Stimulated activated CD8-positive, alpha-beta memory T cell treated with anti-CD3 and anti-CD28 coated beads, Interleukin-4, amount 100 ng/mL, for 1 hour (primary cell): ENCODE measurements at places on chromosomes 1 and 21.

DNA sequence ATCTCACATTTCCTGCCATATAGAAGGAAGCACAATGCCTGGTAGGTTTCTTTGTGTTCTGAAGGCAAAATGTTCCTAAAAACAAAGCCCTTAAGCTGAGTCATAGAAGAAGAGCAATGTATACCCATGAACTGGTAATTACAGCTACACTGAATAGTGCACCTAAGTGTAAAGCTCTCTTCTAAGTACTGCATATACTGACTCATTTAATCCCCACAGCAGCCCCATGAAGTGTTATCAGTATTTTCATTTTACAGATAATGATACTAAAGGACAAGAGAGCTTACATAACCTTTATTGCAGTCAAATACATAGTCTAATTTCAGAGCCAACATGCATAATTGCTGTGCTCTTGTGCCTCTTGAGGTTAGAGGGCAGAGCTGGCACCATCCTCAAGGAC is 239.9 kb downstream of the DPYD start:
- no peak for DNase-seq

DNA sequence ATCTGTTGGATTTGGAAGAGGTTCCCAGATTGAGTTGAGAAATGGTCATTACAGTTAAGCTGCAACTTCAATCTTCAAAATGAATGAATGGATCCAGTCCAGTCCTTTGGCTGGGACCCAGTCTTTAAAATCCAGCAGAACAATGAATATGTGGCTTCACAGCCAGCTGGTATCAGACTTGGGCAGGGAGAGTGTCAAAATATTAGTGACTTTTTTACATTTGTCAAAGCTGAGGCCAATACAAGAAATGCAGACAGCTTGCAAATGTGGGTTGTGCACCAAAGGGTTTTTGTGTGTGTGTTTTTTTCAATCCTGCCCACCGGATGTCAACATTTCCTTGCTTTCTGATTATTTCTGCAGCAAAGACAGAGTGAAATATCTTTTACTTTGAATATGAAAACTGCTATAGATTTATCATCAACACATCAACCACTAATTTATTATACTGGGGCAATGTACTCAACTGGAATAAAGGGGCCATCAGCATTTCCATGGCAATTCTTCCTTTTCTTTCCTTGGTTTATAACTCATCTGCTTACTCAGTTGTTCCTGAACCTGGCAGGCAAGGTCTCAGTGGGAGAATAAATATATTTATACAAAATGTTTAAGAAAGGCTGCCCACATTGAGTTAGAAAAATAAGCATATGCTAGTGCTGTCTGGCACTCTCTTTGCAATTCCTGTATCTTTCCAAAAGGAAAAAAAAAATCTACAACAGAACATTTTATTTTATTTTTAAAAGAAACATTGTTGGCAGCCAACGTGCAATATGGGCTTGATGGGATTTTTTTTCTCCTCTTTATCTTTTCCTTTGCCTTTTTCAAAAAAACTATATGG is 491.6 kb upstream of the C1orf87 start:
- DNase-seq, result no peak

- DNase-seq, result no peak
Measured at GRCh38 chr1:115668579-115668978, 26.8 kb downstream of the VANGL1 start.

GRCh38 chr1:70397013-70397412 is 14.1 kb upstream of the CTH start:
- no peak for DNase-seq

DNA sequence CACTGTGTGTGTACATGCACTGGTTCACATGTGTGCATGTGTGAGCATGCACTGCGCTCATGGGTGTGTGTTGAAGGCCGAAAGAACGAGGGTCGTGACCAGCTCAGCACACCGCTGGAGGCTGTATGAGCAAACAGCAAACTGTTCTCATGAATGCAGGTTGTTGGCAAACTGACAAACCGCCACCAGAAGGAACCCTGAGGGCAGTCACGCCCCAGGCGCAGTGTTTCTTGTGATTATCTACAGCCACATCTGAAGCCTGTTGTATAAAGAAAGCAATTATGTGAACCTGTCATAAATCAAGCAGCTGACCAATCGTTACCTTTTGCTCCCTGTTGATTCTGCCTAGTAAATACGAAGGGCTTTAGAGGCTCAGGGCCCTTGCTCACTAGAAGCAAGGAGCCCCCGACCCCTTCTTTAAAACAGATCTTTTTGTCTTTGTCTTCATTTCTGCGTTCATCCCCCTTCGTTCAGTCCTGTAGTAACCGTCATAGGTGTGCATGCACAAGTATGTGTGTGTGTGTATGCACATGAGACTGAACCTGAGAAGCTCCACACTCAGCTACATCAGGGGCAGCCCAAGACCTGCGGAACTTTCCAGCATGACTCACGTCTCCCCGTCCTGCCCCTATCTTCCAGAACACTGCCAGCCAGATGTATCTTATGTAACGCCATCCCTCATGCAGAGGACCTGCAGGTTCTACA is 16.8 kb upstream of the RIPK4 start:
- DNase-seq, result no peak

DNA sequence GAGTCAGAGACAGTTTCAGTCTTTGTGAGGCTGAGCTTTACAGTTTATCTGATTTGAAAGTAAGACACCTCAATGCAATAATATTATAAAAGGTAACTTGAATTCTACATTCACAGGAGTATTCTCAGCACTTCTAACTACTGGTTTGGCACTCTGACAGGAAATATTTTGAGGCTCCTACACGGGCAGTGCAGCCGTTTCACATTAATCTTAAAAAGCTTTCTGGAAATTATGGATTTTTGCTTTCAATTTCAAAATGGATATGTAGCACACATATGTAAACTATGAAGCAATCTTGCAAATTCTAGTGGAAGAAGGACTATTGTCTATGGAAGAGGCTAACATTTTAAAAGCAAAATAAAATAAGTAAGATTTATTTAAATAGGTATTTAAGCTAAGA is 262.9 kb upstream of the SNX7 start:
- DNase-seq, result no peak

DNA sequence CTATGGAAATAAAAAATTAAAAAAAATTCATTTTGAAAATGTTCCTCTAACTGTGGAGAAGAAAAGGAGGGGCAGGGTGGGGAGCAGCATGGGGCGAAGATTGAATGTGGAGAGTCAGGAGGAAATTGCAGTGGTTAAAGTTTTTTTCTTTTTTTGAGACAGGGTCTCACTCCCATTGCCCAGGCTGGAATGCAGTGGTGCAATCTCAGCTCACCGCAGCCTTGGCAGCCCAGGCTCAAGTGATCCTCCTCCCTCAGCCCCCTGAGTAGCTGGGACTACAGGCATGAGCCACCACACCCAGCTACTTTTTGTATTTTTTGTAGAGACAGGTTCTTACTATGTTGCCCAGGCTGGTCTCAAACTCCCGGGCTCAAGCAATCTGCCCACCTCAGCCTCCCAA is 67.6 kb downstream of the ADSS2 start:
- DNase-seq, result no peak

- DNase-seq, result no peak
Measured at GRCh38 chr1:22241250-22241649, 98.4 kb upstream of the WNT4 start.

DNA sequence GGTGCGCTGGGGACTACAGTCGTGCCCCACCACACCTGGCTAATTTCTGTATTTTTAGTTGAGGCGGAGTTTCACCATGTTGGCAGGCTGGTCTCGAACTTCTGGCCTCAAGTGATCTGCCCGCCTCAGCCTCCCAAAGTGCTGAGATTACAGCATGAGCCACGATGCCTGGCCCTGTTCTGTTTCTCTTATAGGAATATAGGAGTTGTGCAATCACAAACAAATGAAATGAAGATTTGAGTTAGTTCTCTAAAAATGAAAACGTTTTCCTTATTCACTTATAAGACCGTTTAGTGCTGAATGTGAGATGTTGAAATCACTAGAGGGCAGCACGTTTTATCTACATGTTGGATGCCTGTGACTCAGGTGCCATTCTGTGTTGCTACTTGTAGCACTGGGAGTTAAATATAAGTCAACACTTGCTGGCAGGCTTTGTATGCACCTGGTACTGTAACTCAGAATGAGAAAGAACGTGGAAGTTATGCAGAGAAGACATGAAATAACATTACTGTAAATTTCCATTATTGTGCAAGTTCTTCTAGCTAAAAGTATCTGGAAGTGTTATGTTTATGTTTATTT is 45.8 kb downstream of the MIGA1 start:
- DNase-seq, result no peak

- DNase-seq, result no peak
Measured at GRCh38 chr1:174815474-174815908, 184.3 kb upstream of the CACYBP start.

- DNase-seq, result no peak
Measured at GRCh38 chr1:243549108-243549507, 293.3 kb downstream of the SDCCAG8 start.

DNA sequence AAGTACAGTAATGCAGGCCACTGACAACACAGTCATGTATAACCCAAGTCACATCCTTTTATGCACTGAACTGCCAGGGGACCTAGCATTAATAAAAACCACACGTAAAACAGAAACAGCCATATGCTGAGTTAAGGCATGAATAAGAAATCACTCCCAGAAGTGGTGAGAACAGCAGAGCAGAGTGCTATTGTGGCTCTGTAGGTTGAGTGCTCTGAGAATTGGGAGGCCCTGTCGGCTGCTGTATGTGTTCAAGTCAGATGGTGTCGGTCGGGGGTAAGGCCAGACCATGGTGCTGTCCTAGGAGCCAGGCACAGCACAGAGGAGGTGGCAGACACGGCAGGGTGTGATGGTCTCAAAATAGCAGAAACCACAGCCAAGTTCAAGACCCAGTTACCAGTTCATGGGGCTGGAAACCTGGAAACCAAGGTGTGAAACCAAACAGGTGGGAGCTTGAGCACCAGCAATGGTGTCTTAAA is 126.6 kb upstream of the COA6 start:
- DNase-seq, result no peak

DNA sequence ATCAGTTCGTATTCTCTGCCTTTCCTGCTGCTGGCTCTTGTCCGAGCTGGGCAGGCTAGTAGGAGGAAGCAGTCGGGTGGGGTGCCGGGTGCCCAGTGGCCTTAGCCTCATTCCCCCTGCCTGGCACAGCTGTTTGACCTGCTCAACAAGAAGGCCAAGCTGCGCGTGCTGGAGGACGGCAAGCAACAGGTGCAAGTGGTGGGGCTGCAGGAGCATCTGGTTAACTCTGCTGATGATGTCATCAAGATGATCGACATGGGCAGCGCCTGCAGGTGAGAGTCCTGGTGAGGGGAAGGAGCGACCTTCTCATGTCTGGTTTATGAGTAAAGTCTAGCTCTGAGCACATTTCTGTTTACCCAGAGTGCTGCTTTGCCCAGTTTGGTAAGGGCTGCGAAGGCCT is 16.3 kb upstream of the RPS8 start:
- DNase-seq, result no peak

GRCh38 chr1:223197923-223198627 is 55.0 kb upstream of the TLR5 start:
- DNase-seq, result no peak

GRCh38 chr21:29748391-29749167 is 191.2 kb downstream of the GRIK1 start:
- DNase-seq, result no peak

DNA sequence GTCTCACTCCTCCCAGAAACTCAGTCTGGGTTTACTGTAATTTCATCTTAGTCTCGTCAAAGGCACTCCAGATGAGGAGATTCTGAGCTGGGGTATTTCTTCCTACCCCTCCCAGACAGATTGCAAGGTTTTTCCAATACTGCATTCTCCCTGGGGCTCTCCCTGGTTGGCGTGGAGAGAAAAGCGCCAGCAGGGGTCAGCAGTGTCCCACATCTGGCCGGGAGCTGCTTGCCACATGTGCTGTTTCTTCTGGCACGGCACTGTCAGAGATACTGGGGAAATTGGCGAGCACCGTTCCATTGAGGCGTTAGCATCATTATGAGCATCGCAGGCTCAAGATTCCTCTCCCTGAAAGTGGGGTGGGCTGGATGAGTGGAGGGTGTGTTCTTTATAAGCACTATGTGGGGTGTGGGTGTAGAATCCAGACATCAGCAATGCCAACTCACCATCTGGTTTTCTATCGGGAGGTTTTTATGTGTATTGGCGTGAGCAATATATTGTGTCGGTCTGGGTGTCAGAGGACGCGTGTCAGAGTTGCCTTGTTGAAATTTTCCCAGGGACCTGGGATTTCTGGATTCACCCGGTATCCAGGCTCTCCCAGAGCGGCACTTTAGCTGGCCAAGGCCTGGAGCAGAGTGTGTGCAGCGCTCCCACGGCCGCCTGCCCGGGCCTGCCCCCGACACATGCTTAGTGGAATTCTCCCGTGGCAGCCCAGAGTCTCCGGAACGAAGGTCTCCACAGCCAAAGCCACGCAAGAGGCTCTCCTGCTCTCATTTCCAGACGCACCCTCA is 8.0 kb upstream of the NAV1 start:
- DNase-seq, result no peak

GRCh38 chr1:160022330-160023310 is 9.2 kb downstream of the PIGM start:
- DNase-seq, result no peak

- no peak for DNase-seq
Measured at GRCh38 chr1:25744140-25744581, 55.8 kb upstream of the SELENON start.

DNA sequence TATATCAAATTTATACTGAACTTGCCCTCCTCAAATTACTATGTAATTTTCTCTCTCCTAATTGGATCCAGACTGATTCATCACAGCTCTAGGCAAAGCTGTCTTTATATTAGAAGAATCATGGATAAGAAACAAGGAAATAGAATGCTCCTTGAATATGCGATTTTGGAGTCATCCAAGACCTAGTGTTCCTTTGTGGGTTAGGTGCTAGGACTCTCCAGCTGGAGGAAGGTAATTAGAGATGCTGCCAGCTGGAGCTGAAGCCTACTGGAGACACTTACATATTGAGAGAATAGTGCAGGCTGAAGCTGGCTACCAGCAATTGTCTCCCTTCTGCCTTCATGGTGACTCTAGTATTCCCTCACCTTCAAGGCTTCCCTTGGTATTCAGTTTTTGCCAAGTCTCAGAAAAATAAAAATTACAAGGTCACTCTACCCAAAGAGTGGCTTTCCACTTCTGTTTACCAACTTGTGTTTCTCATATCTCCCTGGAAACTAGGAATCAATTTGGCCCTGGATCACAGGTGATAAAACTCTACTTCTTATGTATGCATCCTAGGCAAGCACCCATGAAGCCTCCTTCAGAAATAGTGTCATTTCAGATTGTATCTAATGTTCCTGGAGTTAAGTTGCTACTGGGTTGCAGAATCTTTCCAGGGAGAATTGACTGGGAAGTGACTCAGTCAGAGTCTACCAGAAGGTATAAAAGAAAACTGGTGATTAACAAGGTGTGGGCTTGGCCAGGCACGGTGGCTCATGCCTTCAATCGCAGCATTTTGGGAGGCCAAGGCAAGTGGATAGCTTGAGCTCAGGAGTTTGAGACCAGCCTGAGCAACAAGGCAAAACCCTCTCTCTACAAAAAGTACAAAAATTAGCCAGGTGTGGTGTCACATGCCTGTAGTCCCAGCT is 24.4 kb upstream of the DOCK7 start:
- no peak for DNase-seq

DNA sequence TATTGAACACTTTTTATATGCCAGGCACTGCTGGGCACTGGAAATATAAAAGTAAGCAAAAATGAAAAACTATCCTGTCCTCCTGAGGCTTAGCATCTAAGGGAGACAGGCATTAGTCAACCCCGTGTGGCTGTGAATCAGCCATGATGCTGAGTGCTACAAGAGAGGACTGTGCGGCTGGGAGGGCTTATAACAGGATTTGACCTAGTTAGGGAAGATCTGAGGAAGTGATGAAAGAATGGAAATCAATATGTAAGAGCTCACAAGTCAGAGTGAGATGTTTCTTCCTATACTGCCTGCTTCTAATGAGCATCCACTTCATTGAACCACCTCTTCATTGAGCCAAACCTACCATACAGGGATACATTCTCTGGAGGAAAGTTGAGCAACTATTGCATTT is 15.1 kb downstream of the TRIM45 start:
- no peak for DNase-seq
